Posterior cingulate gyrus (tissue), 11 donors: ENCODE measurements at places on chromosomes 4 and X.

DNA sequence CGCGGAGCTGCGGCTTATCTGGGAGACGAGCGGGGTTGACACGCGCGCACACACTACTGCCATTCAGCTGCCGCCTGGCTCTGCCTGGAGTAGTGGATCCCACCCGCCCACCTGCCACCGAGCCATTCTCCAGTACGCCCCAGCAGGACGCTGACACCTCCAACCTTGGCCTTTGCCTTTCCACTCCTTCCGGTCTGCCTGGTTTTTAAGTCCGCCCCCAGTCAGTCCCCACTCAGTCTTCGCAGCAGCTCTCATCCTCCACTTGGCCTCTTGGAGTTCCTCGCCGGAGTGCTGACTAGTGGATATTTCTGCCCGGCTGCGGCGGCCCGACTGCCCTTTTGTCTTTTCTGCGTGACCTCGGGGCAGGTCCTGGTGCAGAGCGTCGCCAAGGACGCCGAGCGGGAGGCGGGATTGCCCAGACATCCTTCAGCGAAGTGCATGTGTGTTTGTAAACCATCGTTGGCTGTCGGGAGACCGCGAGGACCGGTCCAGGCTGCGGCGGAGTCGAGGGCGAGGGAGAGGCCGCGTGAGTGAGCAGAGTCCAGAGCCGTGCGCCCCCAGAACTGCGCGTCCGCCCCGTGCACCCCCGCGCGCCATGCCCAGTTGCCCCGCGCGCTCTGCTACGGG, 1.1 kb downstream of the SLIT2 start:
- peak; percentile 23 for DNase-seq

- DNase-seq = no peak
Observed at GRCh38 chrX:21779095-21779494, 21.2 kb upstream of the SMPX start.

DNA sequence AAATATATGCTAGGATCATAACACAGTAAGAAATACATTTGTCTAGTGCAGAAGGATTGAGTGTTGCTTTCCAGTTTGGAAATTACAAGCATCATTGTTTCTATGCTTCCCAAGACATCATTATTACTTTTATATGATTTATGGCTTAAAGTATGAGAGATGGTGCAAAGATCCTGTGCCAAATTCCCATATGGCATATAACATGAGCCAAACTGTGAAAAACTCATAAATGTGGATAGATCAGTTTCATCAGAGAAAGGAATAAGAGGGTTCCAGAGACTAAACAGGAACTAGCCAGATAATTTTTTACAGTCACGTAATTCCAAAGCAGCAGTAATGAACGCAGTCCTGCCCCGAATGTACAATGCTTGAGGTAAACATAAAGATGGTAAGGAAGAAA, 126.3 kb downstream of the PRDM5 start:
- no peak for DNase-seq

DNA sequence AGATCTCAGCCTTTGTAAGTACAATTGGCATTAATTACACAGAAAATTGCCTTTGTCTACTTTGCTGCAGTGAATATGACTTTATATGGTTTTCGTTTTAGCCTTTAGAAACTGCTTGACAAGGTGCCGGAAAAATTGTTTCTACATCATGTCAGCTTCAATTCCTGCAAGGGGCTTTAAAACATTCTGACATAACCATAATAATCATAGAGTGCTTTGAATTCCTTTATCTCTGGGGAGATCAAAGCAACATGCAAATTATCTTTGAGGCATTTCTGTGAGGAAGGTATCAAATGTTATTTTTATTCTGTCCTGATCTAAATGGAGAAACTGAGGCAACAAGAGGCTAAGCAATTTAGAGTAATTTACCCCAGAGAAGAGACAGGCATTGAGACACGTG, 57.8 kb downstream of the MMRN1 start:
- no peak for DNase-seq

DNA sequence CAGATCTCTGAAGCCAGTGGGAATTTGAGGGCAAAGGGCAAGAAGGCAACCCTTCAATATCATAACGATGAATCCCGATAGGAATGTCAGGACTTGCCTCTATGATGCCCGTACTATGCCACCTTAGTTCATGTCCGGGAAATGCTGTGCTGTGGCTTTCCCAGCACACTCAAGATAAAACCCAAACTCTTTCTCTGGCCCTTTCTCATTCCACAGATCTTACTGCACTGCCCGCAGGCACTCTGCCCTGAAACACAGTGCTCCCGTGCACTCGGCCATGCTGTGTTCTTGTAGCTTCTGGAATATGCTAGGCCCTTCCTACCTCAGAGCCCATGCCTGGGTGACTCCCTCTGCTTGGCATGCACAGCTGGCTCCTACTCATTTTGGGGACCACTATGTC, 26.3 kb downstream of the SORCS2 start:
- no peak for DNase-seq

GRCh38 chr4:95214408-95214807, 334.4 kb downstream of the UNC5C start:
- DNase-seq = no peak

DNA sequence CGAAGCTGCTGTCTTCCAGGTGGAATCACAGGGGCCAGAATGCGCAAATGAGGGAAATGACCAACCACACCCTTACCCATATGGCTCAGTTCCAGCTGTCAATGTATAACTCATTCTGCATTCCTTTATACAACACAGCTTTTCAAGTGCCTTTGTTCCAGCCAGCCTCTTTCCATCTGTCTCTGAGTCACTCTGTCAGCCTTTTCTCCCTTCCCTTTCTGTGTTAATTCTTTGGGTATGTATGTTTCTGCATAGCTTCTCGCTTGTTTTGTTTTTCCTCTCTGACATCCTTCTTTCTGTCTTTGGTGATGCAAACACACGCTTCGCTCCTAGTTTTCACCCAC, 54.5 kb downstream of the RS1 start:
- DNase-seq = no peak

GRCh38 chr4:4577359-4577875, 35.6 kb upstream of the STX18 start:
- DNase-seq = no peak

- no peak for DNase-seq
Observed at GRCh38 chr4:14807856-14808255, 194.4 kb upstream of the CPEB2 start.

DNA sequence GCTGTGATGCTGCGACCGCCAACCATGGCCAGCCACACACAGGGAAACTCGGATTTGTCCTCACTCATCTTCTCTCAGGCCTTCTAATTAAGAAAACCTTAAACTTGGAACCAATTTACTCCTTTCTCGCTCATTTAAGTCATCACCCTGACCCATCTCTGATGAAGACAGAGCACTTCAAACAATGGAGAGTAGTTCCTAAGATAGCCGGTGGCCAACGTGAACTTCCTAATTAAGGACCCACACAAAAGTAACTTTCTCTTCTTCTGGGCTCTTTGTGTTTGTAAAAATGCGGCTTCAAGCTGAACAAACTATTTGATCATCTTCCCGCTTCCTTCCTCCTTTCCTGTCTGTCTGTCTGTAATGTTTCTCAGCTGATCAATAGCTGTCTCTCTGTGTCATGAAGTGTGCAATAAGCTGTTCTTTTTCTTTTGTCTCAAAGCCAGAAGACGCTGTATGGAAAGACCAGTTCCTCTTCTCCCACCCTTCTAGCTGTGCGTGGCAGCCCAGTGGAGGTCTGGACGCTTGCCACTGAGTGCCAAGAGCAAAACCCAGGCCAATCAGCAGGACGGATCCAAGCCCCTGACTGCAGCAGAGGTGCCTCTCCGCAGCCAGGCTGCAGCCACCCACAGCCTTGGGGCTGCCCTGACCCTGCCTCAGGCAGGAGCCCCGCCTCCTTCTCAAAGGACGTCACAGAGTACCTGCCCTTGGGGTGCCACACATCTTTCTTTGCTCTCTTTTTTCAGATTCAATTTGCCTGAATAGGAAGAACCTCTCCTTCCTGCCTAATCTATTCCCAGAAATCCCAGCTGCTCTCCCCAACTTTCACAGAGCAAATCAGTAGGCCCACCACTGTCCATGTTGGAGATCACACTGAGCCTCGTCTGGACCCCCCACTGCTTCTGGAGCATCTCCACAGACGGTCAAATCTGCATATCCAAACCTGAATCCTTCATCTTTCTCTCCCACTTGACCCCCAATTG, 59.3 kb downstream of the MAML3 start:
- peak; percentile 56 for DNase-seq

DNA sequence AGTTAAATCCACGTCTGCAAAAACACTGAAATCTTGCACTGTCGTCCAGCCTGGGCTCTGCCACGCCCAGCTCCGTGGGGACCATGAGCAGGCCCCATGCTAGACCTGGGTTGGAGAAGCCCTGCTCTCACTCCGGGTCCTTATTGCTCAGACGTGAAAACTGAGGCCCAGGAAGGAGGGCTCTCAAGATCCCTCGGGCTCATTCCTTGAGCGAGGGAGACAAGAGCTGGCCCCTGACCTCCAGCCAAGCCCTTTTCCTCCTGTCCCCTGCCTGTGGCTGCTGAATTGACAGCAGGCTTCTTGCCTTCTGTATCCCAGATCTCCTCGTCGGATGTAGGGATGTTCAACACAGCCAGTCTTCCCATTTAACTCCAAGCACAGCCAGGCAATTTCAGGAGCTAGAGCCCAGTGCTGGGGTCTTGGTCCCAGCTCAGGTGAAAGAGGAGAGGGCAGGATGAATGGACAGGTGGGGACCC, 109.5 kb downstream of the CPZ start:
- DNase-seq = no peak

DNA sequence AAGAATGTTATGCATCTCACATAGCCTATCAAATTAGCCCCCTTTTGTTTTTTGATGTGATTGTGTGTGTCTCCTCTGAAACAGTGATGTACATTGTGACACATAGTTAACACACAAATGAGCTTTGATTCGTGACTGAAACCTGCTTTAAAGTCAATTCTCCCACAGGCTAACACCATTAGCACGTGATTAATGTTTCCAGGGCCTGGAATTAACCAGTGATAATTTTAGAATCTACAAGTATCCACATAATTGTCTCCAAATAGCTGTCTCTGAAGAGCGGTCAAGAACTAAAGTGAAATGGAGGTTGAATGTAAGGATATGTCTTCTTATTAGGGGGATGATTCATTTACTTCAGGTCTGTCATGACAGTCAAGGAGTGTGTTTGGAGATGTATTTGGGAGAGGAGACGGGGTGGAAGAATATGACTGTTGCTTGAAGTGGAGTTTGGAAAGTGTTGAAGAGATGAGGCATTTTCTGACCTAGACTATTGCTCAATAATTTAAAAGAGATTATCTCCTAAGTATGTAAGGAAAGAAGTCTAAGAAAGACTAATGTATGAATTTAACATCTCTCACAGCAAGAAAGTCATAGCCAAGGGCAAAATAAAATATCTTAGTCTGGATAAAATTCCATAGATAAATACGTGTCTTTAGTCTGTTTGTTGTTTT, 13.7 kb upstream of the RASGEF1B start:
- no peak for DNase-seq

DNA sequence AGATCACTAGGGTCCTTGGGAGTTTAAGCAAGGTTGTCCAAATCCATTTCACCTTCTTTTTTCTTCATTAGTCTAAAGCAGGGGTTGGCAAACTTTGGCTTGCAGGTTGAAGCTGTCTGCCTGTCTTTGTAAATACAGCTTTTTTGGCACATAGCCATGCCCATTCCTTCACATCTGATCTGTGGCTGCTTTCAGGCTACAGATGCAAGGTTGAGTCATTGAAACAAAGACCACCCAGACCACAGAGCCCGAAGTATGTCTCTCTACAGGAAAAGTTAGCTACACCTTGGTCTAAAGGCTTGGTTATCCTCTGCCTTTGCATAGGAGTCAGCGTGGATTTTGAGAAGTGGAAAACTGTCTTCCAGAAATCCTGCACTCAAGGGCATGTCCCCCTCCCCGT, 238.1 kb upstream of the STS start:
- no peak for DNase-seq

- DNase-seq = peak; percentile 33
Observed at GRCh38 chr4:185470501-185471195, 885 bp downstream of the CCDC110 start.

GRCh38 chrX:37378830-37379229, 29.7 kb downstream of the PRRG1 start:
- DNase-seq = no peak

DNA sequence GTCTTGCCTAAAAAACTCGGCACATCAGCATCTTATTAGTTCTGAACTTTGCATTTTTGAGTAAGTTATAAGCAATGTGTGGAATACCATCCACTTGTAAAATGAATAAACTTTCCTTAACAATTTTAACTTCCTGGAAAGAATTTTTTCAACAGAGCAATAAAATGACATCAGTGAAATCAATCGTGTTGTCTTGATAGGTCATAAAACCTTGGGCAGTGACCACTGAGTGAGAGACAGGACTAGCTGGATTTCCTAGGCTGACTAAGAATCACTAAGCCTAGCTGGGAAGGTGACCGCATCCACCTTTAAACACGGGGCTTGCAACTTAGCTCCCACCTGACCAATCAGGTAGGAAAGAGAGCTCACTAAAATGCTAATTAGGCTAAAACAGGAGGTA, 403.0 kb upstream of the CNKSR2 start:
- DNase-seq = no peak

DNA sequence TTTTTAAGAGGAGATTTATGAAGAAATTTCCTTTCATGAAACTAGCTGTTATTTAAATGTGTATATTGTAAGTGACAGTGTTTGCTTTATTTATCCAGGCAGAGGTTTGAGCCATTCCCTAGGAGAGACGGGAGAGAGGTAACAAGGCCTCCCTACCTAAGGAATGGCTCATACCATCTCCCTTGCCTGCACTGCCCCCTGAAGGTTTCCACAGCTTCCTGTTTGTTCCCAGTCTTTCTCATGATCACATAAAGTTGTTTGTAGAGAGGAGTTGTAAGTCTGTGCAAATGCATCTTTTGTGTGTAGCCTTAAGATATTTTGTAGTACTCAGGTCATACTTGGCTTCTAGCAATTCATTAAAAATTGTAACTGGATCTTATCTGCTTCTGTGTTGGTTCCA, 1504.5 kb upstream of the PCDH10 start:
- DNase-seq = no peak

DNA sequence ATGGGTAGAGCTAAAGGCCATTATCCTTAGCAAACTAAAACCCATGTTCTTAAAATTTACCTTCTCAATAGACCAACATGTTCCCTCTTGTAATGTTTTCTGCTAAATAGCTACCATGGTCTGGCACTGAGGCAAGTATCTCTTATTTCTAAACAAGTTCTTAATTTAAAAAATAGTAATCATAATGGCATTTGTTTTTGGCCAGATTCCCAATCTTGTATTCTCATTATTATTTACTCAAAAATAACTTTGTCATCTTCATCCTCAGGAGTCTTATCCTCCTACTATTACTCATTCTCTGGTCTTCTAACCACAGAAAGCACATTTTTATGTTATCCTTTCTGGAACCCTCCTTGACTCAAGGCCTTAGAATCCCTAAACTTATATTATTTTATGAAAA, 931.2 kb downstream of the CCSER1 start:
- no peak for DNase-seq

DNA sequence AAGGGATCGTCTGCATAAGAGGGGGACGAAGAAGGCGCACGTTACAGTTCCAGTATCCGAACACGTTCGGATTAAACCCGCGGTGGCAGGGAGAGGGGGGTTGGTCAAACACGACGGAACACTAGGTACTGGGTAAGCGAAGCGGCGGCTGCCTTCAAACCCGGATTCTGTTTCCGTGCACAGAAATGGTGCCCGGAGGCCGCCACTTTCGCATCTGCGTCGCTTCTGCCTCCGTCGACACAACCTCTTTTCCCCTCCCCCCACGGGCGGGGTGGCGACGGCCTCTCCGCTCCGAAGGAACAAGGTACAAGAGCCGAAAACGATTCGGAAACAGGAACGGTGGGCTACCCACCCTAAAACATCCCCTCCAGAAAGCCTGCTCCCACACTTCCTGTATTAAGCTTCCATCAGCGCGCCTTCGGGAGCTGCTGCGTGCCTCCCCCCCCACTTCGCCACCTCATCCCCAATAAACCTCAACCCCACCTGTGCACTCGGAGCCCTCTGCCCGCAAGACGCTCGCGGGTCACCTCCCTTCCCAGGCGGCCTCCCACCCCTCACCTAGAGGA, 667 bp downstream of the G3BP2 start:
- DNase-seq = peak; percentile 71
